Activated CD4-positive, alpha-beta T cell treated with anti-CD3 and anti-CD28 coated beads for 24 hours (primary cell): ENCODE measurements at places on chromosomes 1 and 21.

DNA sequence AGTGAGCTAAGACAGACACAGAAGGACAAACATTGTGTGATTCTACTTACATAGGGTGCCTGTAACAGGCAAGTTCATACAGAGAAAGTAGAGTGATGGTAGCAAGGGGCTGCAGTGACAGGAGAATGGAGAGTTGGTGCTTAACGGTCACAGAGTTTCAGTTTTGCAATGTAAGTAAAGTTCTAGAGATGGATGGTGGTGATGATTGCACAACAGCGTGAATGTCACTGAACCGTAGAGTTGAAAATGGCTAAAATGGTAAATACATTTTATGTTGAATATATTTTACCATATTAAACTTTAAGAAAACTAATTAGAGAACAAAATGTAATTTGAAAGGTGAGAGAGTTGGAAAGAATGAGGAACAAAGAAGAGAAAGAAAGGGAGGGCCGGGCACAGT lies 8.7 kb downstream of the CFAP107 start:
- DNase-seq = no peak

DNA sequence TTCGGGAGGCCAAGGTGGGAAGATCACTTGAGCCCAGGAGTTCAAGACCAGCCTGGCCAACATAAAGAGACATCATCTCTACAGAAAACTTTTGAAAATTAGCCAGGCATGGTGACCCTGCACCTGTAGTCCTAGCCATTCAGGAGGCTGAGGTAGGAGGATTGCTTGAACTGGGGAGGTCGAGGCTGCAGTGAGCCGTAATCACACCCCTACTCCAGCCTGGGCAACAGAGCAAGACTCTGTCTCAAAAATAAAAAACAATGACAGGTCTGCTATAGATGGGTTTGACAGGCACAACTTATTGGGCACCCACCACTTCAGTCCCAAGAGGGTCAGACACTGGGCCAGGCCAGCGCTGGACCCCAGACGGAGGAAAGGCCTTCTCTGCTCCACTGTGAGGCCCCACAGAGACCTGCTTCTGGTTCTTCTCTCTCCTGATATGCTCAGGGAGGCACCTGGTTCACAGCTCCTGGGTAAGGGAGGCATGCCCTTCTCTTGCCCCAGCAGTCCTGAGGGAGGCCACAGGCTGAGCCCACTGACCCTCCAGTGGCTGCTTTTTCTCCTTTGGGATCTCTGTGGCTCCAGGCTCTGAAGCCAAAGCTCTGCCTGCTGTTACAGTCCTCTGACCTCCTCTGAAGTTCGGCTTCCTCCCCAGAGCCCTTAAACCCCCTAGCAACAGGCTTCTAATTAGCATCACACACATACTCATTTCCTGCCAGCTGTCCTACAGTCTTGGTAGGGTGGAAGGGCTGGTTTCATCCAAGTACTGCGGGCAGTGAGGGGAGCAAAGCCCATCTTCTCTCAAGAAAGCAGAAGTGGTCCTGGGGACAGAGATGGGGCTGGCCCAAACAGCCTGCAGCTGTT lies 14.4 kb downstream of the S100A16 start:
- no peak for DNase-seq

DNA sequence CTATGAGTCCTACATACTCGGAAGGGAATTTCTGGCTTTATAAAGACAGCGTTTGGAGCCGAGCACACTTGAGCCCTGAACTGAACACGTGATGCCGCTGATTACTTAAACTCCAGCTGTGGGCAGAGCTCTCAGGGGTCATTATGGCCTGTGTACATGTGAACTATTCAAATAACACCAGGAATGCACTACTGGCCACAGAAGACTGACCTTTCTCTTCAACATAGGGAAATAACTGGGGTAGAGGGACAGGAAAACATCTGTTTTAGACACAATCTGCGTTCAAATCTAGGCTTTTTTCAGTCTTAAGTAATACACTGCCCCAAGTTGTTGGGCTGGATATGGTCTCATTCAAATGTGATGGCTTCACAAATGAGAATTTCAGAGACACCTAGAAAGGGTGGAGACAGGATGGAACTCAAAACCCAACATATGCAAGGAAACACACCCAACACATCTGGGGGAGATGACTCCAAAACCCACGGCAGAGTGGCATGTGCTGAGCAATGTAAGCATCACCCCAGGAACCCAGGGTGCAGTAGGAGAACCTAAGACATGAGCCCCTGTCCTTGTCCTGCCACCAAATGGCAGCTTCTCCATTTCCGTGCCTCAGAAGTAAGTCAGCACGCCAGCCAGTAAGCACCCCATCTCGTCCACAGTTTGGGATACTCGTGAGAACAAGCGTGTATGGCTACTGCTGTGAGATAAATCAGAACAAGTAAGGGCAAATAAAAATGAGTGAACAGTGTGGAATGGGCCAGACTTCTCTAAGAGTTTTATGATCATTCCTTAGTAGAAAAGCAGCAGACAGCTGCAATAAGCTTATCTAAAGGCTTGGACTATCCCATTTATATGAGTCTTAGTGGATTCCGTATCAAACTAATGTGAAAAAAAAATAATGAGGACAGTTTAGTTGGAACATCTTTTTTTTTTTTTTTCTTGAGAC lies 24.9 kb downstream of the NID1 start:
- no peak for DNase-seq

- no peak for DNase-seq
Observed at GRCh38 chr1:96581772-96582171, 139.8 kb upstream of the PTBP2 start.

DNA sequence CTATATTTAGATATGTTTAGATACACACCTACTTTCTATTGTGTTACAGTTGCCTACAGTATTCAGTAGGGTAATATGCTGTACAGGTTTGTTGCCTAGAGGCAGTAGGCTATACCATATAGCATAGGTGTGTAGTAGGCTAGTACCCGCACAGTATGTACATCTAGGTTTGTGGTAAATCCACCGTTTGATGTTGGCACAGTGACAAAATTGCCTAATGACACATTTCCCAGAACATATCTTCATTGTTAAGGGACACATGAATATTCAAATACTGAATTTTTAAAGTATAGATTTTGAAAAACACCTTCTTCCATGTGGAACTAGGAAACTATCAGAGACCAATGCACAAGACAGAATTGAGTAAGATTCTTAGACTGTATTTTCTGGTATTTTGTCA lies 22.6 kb upstream of the PDC start:
- DNase-seq = no peak
